Left forelimb (tissue), 1 donor: ENCODE measurements at places on chromosomes 12 and 14.

- DNase-seq = no peak
Observed at GRCh38 chr14:69586404-69586803, 11.7 kb upstream of the CCDC177 start.

- DNase-seq = peak; percentile 46
Observed at GRCh38 chr12:57455374-57456144, 452 bp downstream of the INHBE start.

DNA sequence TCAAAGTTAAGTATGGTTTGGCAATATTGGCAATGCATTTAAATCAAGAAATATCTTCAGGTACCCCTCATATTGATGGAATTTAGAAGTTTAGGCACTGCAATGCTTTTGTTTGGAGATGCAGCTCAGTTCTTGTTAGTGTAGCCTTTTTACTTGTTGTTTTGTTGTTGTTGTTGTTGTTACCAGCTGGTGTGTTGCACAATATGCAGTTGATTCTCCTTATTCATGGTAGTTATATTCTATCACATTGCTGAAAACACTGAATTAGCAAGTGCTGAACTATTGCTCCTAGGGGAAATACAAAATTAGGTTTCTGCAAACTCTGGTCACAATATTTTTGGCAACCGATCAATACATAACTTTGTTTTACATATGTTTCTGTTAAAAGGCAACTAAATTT lies 34.8 kb downstream of the CCER1 start:
- DNase-seq = no peak

GRCh38 chr12:94266796-94267536 lies 118.6 kb downstream of the PLXNC1 start:
- no peak for DNase-seq

DNA sequence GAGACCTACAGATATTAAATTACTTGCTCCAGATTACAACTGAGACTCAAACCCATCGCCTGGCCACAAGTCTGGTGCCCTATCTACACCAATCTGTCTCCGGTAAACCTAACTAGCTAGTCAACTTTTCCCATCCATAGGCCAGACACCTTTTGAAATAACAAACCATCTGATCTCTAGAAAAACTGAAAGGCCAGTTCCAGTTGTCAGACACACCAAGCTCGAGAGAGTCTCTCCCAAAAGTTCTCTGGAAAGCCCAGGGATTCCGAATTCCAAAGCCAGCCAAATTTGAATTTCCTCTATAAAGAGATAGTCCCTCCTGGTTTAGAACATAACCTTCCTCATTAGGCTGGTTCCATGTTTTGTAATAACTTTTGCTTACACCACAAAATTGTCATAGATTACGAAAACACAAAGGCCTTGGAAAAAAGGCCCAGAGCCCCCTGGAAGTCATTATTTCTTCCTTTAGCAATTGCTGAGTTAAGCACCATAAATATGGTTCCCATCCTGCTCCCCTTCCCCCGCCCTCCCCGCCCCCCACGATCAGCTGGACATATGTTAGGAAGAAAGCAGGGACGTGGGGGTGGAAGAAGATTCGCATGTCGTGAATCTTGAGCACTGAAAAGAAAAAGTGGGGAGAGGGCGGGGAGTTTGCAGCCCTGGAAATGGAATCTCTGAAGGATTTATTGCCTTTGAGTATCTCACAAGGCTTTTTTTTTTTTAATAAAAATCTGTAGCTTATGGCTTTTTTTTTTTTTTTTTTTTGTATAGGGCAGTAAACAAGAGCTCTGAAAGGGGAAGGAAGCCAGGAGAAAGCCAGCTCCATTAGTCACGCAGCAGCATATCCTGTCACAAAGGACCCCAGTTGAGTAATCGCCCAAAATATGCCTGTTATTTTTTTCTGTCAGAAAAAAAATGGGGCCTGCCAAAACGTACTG lies 110.4 kb downstream of the ZFP36L1 start:
- DNase-seq = no peak

GRCh38 chr14:103597623-103598377 lies 31.2 kb upstream of the KLC1 start:
- no peak for DNase-seq

- DNase-seq = no peak
Observed at GRCh38 chr14:50122291-50122690, 5.9 kb upstream of the VCPKMT start.

- no peak for DNase-seq
Observed at GRCh38 chr12:88935856-88936255, 355.6 kb upstream of the KITLG start.
